ENCODE measurements at places on chromosomes 2 and 18.
A peak's percentile ranks its signal among the peaks of the same experiment; 100 is the strongest.

DNA sequence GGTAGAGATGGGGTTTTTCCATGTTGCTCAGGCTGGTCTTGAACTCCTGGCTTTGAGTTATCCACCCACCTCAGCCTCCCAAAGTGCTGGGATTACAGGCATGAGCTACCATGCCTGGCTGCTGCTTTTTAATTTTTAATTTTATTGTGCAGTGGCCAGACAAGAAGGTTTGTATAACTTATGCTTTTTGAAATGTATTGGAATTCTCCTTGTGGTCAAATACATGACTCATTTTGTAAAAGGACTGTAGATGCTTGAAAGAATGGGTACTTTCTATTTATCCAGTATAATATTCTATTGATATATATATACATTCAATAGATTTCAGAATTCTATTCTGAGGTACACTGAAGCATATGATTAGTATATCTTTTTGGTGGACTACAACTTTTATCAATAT lies 82.6 kb upstream of the ST3GAL5 start:
- no peak for DNase-seq

- DNase-seq: peak; percentile 87
Measured at GRCh38 chr2:54569745-54570301, 113.7 kb downstream of the SPTBN1 start.

DNA sequence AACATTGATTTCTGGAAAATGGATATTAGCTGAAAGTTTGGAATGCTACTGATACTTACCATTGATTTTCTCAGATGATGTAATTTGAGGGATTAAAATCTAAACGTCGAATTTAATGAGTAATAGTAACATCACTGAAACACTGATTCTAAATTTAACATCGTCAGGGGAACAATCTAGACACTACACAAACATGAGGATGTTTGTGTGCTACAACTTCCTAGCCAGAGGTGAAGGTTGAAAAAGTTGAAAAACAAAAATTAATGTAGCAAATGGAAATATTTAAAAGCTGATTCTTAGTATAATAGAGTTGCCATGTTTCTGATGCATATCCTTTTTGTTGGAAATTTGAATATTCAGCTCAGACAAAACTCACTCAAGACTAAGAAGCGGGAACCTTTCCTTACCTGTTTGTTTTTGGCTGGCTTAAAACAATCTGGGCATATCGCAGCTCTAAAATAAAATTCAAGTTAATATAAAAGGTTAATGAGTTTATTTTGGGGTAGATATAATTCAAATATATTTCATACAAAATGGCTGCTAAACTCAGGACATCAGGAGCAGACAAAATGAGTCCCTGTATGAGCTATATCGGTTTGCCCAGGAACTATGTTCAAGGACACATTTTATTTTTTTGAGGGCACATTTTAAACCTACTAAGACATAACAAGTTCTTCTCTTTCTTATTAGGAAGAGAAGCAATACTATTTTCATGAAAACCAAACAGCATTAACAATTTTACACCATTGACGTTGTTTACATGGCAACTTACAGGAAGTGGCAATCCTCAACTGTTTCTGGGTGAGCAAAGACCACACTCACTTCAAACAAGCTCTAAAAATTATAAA lies 52.6 kb upstream of the PEX13 start:
- DNase-seq: no peak

GRCh38 chr2:101306410-101306809 lies 2.1 kb downstream of the RNF149 start:
- no peak for DNase-seq

DNA sequence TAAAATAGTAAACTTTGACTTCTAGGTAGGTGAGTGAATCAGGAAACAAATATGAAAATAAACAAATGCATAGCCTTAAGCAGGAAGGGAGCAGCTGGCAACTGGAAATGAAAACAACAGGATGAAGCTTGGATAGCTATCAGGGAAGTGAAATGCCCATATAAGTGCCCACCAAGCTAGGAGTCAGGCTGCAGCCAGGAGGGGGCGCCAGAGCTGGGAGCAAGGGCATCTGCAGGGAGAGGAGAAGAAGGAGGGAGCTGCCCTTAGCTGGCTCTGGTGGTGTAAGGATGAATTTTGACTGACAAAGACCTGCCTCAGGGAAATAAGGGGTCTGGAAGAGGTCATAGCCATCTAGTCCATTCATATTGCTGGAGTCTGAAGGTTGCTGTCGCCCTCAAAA lies 298.3 kb downstream of the TDRD15 start:
- DNase-seq: no peak

- DNase-seq: no peak
Measured at GRCh38 chr2:102304711-102305611, 6.4 kb upstream of the IL1RL1 start.

DNA sequence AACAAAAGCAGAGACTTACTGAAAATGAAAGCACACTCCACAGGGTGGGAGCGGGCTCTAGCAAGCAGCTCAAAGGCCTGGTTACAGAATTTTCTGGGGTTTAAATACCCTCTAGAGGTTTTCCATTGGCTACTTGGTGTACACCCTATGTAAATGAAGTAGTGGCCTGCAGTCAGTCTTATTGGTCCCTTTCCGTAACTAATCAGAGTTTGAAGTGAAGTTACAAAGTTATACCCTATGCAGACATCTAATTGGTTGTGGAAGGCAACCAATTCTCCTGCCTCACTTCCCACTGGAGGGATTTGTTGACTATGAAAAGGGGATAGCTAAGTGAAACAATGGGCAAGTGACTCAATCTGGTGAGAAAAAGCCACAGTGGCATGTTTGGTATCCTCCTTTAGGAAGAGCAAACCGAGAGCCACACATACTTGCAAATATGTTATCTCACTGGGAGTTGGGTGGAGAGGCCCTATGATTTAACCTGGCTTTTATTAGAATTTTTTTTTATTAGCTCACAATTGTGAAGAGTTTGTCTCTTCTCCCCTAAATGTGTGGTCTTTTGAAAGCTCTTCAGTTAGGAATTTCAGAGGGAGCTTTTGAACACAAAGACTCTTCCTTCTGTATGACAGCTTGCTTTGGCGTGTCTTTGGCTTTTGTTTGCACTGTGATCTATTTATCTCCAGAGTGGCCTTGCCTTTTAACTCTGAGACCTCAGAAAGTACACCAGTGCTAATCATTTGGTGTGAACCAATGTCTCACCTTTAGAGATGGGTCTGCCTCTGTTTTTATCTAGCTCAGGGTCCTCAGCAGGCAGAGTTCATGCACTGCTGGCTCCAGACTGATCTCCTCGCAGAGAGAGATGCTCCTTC lies 69.6 kb downstream of the MAP4K4 start:
- DNase-seq: no peak

- no peak for DNase-seq
Measured at GRCh38 chr2:174219321-174219720, 29.0 kb downstream of the OLA1 start.

DNA sequence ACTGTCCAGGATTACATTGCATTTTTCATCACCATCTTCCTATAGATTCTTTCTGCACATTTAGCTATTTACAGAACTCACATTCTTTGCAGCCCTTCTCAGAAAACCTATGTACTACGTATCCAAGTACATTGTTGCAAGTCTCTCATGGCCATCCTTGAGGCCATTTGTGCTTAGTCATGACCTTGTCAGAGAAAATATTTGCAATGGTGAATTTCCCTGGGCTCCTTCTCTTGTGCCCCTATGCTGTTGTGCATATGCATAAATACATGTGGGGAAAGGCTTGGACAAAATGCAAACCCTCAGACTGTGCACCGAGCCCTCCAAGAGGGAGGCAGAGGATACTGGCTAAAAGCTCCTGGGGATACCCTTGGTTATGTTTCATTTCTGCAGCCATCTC lies 19.5 kb downstream of the IL36A start:
- no peak for DNase-seq

DNA sequence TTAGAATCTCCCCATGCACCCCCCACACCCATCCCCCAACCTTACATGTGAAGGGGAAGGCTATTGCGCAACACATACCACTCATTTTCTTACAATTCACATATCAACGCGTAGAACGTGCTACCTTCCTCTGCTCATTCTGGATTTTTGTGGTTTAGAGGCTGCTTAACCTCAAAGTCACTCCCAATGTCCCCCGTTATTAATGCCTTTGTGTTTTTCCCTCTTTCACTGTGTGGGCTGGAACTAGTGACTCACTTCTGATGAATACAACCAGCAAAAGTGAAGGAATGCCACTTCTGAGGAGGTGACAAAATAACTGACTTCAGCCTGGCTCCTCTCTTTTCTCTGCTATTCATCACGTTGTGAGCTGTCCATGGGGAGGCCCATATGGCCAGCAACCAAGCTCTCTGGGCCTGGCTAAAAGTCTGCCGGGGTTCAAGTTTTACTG lies 342.5 kb upstream of the NXPH2 start:
- no peak for DNase-seq

DNA sequence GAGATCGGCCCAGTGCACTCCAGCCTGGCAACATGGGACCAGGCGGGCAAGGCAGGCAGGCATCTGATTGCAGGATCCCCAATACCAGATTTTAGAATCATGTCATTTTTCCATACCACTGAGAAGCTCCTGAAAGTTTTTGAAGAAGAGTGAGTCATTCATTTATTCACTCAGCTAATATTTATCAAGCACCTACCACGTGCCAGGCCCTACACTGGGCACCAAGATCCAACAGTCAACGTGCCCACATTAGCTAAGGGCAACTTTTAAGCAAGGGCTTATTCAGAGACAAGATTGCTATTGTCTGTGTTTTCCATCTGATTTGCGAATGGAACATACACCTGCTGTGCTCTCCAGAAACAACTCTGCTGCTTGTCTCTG lies 126.8 kb upstream of the LGALSL start:
- no peak for DNase-seq

DNA sequence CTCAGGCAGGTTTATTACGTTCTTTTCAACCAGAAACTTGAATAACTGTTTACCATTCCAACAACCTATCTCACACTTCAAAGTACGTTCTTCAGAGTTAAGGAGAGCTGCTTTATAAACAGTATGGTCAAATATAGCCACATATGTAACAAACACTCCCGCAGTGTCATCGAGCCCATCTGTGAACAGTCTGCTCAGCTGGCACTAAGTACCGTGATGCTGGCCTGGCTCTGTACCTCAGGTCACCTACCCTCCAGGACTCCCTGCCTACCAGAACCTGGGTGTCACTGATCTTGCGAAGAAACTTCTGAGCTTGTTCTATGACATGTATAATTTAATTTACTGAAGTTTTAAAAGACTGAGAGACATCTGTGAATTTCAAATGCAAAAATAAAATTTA lies 71.4 kb downstream of the SEPTIN10 start:
- no peak for DNase-seq

DNA sequence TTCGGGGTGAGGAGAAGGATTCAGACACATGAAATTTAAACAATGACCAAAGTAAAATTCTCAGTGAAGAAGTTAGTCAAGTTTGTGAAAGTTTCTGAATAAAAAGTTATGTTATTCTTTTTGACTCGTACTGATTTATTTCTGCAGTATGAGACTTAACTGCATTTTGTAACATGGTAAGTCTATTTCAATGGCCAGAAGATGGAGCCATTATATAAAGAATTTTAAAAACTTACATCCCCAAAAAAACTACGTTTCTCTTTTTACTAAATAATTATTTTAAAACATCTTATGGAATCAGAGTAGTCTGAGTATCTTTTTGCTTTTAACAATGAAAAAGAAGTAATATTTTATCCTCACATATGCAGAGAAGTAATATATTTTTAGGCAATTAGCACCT lies 51.4 kb upstream of the SCN1A start:
- no peak for DNase-seq

- no peak for DNase-seq
Measured at GRCh38 chr2:78020491-78020890, 498.3 kb upstream of the LRRTM4 start.

DNA sequence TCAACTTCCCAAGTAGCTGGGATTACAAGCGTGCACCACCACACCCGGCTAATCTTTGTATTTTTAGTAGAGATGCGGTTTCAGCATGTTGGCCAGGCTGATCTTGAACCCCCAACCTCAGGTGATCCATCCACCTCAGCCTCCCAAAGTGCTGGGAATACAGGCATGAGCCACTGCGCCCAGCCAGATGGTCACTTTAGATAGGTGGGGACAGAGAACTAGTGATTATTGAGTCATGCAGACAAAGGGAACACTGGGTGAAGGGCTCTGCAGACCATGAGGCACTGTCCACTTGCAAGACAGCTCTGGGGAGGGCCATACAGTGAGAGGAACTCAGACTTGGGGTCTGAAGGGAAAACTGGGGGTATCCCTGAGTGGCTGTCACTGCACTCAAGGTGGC lies 58.4 kb upstream of the POMC start:
- no peak for DNase-seq

DNA sequence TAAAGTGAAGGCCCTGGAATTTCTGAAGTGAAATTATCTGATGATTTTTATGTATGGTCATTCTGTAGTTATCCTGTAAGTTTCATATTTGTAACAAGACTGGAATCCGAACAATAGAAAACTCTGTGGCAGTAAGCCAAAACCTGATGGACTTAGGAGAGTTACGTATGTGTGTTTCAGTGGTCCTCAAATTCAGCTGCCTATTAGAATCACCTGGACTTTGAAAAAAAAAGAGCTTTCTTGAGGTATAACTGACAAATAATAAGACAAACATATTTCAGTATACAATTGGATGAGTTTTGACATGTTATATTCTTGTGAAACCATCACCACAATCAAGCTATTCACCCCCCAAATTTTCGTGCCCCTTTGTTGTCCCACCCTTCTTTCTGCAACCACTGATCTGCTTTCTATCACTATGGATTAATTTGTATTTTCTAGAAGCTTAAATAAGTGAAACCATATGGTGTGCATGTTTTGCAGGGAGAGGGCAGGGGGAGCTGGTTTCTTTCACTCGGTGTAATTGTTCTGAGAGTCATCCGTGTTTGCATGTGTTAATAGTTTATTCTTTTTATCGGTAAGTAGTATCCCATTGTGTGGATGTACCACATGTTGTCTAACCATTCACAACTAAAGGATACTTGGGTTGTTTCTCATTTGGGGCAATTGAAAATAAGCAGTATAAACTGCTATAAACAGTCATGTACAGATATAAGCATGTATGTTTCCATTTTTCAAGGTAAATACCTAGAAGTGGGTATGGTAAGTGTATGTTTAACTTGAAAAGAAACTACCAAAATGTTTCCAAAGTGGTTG lies 50.2 kb upstream of the EML4 start:
- no peak for DNase-seq

GRCh38 chr18:69718912-69719547 lies 228.6 kb downstream of the CD226 start:
- no peak for DNase-seq

DNA sequence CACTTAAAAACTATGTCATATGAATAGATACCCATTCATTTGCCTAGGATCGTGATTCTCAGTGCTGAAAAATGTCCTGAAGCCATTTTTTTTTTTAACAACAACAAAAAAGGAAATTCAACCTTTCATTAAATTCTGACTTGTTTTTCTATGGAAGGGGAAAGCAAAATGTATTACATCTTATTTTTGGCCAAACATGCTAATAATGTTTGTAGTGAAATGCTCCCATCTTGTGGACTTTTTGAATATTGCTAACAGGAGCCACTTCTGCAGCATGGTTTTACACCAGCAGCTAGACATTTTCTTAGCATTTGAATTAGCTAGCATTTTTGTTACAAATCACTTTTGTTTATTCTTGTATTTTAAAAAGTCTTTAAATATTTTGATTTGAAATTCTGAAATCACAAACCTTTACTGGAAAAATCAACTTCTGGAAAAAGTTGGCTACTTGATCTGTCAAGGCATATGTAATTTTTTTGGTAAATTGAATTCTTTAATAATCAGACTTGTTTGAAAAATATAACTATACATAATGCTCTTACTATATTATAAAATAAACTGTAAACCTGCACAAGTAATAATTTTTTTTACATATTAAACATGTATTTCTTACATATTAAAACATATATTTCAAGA lies 75.8 kb downstream of the KIDINS220 start:
- no peak for DNase-seq

Measured in GM12864 (cell line).